GM20000 (cell line): ENCODE measurements at places on chromosomes 5 and 9.

DNA sequence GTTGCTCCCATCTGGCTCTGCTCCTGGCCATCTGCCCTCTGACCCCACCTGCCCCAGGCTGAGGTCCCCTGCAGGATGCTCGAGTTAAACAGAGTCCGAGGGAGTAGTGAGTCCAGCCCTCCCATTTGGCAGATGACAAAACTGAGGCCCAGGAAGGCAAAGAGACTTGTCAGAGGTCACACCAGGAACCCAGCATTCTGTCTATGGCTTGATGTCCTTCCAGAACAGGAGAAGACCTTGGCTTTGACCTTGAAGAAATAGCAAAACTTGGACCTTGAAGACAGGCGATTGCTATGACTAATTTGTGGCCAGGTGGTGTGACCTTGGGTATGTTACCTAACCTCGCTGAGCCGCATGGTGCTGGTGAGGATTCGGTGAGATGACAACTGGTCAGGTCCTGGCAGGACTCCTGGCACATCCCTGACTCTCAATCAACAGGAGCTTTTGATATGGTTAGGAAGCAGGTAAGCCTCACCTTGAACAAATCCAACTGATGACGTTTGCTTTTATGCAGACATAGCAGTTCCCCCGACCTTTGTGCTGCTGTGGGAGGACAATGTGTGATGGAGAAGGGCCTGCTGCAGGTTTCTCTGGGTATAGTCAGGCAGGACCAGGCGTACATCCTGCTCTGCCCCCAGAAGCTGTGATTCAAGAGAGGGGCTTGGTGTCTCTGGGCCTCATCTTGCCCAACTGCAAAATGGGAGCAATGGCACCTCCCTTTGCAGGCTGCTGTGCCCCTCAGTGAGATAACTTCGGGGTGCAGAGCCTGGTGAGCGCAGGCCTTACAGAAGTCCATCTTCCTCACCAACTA is 198.7 kb downstream of the C9orf50 start:
- no peak for DNase-seq

DNA sequence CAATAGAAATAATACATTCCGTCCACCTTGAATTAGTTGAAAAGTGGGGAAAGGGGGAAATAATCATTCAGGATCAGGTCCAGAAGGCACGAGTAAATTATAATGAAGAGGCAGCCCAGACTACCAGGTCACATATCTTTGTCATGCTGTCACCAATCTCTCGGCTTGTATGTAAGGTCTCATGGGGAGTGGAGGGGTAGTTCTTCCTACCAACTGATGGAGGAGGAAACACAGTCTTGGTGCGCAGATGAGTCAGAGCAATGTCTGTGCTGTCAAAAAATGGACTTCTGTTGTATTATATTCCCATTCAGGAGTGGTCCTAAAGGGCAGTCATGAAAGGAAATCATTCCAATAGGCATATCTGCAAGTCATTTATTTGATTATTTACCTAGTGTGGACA is 164.2 kb upstream of the PTGER4 start:
- DNase-seq = no peak

DNA sequence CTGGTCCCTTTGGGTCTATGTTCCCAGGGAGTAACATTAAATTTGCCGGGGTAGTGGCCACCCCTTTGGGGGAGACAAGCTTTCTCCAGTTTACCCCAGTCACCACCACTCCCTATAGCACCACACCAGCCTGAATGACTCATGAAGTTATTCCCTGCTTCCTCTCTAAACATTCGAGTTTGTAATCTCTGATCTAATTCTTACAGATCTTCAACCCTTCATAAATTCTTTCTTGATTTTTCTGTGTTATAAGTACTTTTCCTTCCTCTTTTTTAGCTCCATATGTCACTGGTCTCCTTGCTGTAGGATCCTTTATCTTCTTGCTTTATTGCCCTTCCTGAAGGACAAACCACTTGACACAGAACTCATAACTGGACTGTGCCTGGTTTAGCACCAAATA is 55.6 kb downstream of the GNA14 start:
- DNase-seq = no peak

DNA sequence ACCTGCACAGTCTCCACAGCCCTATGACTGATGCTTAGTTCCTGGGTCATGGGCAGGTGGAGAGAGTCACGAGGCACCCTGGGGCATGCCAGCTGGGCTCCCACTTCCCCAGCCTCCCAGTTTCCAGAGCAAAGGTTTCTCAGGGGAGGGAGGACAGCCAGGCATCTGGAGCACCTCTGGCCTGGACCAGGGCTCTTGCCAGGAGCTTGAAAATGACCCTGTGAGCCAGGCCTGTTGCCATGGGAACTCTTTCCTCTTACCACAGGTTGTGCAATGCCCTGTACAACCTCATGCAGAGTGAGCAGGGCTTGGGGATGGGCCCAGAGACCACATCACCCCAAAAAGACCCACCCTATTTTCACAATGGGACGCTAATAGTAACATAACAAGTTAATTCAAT is 113.1 kb downstream of the PSD2 start:
- no peak for DNase-seq
